Activated naive CD4-positive, alpha-beta T cell treated with anti-CD3 and anti-CD28 coated beads, Interleukin-2, amount 50 U/mL, for 16 hours (primary cell): ENCODE measurements at places on chromosomes 3 and 15.

DNA sequence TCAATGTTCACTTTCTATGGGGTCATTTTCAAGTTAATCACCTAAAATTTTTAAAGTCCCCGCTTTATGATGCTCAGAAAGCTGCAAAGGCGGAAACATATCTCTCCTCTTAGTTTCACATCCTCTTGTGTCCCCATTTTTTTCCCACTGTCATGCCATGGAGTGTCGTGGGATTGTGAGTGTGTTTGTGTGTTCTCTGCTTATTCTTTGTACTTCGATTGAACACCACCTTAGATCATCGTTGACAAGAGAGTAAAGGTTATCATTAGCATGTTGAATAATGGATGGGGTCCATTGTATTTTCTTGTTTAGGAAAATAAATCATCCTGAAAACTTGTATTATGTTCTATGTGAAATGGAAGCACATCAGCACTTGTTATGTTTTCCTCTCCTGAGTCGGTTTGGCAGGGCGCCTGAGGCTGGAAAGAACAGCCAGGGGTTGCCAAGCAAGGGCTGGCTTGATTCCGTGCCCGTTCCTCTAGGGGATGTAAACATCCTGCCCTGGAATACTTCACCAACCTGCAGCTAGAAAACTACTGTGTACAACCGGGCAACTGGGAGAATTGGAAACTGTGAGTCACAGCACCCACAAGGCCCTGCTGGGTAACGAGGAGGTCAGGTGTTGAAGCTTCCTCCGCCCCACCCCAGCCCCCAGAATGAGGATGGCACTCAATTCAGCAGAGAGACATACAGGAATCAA lies 67.2 kb downstream of the EIF4E3 start:
- DNase-seq = no peak

DNA sequence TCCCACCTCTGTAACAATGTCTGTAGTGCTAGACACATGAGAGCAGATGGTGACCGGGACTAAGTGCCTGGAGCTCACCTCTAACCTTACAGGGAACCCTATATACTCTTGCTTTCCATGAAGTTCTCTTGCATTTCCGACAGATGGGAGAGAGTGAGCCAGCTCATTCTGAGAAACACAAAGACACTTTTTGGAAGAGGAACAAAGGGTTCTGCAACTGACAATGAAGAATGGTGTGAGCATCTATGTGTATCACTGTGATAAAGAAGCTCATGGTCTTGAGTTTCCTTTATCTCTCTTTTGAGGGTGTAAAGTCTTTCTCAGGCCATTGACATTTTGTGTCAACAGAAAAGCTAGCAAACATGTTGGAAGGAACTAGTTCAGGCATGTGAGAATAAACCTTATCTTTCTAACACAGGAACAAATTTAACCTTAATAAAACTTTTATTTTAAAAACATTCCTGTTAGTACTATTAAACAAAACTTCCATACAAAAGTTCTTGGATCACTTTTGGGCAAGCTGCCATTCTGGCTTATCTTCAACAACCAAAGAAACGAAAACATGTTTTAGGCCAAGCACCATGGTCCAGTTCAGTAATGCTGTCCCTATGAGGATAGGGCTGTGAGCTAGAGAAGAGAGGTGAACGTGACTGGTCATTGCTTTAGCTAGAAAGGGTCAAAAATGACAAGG lies 142.7 kb downstream of the THRB start:
- DNase-seq = no peak

- DNase-seq = no peak
Measured at GRCh38 chr3:73497646-73498406, 126.9 kb downstream of the PDZRN3 start.

DNA sequence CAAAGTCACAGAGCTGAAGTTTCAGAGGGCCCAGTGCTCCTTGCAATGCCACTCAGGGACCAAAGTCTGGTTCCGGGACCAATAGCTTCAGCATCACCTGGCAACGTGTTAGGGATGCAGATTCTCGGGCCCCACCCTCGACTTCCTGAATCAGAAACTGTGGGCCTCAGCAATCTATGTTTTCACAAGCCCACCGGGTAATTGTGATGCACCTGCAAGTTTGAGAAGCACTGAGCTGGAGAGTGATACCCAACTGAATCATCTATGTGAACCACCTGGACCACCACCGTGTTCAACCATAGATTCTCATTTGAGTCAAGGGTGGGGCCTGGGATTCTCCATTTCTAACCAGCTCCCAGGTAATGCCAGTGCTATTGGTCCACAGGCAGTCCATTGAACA lies 55.7 kb downstream of the CORO2B start:
- DNase-seq = no peak

GRCh38 chr3:127170814-127171213 lies 22.1 kb upstream of the PRR23E start:
- DNase-seq = no peak

DNA sequence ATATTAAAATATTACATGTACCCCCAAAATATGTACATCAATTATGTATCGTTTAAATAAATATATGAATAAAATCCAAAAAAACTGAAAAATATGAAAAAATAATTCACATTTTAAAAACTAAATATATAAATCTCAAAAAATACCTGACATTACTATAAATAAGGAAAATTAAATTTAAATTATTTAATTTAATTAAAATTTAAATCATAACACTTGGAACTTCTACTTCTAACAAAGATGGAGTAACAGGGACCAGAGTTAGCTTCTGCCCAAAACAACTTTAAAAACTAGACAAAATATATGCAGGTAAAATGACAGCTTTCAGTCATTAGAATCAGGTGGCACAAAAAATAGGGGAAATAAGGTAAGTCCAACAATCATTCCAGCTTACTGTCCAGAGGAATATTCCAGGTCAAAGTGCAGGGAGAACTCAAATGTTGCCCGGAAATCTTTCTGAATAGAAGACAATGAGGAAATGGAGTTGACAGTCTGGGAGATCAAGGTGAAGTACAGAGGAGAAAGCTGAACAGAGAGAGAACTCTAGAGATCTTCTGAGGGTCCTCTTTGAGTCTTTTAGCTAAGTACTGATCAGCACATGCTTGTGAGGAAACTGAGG lies 207.7 kb upstream of the ATP11B start:
- DNase-seq = no peak

GRCh38 chr3:45895686-45896468 lies 9.5 kb downstream of the CCR9 start:
- DNase-seq = no peak

DNA sequence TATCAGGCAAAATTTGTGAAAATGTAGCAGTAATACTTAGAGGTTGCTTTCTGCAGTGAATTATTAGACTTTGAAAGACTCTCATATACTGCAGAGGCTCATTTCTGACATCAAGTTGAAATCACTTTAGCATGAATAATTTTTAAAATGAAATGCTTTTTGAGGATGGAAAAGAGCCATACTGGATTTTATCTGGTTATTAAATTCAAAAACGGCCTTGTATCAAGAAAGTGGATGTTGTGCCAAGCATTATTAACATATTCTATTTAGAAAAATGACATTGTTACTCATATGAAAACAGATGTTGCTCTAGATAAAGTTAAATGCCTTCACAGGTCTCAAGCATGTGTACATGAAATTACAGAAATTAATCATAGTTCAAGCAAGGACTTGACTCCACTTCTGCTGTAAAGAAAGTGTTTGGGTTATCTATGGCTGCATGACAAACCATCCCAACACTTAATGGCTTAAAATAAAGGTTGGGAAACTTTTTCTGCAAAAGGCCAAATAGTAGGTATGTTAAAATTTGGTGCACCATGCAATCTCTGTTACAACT lies 64.5 kb upstream of the ZNF280D start:
- DNase-seq = no peak
